ENCODE measurements at places on chromosomes 1 and 21.

- DNase-seq = no peak
These were observed 147.4 kb upstream of the USP24 start for GRCh38 chr1:55362558-55362957.

DNA sequence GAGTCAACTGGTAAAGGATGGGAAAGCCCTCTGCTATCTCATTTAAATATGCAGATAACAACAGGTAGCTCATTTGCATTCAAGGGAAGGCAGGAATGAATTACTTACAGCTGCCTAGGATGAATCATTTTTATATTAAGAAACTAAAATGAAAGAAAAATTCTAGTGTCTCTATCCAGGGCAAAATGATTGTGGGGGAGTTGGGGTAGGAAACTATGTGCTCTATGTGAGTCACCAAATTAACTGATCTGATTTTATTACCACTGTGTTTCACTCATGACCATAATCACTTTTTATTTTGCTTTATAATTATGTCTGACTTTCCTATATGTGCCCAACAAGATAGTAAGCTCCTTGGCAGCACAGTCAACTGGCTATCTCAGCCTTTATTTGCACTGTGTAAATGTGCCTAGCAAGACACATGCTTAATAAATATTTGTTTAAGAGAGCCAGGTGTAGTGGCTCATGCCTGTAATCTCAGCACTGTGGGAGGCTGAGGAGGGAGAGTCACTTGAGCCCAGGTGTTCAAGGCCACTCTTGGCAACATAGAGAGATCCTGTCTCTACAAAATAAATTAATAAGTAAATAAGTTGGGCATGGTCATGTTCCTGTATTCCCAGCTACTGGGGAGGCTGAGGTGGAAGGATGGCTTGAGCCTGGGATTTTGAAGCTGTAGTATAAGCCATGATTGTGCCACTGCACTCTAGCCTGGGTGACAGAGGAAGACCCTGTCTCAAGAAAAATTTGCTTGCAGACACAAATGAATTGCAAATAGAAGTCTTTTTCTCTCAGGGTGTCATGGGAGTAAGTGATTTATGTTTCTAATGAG is 84.1 kb downstream of the SPAG17 start:
- DNase-seq = no peak

DNA sequence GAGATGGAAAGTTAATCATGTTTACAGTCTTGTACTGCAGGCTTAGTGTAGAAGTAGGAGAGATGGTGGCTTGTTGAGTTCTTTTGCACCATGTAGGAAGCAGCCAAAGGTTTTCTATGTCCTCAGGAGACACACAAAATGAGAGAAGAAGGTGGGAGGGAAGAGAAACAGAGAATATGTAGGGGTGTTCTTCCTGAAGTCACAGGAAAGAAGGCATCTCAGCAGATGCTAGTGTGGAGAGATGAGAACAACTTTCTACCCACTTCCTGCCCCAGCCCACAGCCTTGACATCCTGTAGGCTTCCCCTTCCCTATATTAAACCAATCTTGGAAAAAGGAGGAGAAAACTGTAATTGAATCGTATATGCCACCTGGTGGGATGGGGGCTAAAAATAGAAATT is 217.0 kb downstream of the S1PR1 start:
- no peak for DNase-seq

- peak; percentile 48 for DNase-seq
These were observed 519 bp downstream of the RERE start for GRCh38 chr1:8816831-8817411.

GRCh38 chr1:54370287-54370989 is 35.8 kb downstream of the SSBP3 start:
- no peak for DNase-seq

DNA sequence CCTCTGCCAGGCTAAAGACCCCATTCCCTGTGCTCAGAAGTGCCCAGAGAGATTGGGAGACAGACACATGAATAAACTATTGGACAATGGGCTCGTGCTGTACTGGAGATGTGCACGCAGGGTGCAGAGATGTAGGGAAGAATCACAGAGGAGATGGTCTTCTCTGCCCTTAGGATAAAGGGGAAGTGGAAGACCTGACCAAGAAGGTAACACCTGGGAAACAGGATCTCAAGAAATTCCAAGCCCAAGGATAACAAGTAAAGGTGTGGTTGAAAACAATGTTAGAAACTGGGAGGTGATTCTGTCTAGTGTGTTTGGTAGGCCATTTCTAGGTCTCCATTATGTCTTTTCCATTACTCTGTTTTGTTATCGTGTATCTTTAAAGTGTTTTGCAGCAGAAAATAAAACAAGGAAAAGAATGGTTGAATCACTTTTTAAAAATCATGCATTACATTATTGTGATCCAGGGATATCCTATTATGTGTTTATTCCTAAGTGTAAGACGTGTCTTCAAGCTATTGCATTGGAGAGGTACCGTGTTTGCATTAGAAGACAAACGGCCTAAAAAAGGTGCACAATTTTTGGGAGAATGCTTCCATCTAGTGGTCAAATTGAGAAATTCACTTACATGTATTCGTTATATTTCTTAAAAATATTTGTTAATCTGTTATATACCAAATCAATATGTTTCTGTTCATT is 40.8 kb upstream of the KCTD3 start:
- DNase-seq = peak; percentile 23

DNA sequence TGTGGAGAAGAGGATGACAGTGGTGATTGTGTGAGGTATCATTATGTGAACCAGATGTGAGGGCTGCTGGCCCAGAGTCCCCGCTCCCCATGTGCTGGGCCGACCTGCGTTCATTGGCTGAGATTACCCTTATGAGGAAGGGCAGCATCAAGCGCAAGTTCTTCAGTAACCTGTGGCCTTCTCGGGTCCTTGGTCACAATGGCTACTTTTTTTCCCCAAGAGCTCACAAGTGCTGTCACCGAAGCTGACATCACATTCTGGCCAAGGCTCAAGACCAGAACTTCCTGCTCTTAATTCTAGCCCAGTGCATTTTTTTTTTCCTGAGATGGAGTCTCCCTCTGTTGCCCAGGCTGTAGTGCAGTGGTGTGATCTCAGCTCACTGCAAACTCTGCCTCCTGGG is 262.9 kb downstream of the RHOU start:
- no peak for DNase-seq

- no peak for DNase-seq
These were observed 12.9 kb upstream of the NES start for GRCh38 chr1:156689953-156690674.

GRCh38 chr1:243549791-243550190 is 293.9 kb downstream of the SDCCAG8 start:
- DNase-seq = no peak

GRCh38 chr1:185821612-185822385 is 87.6 kb downstream of the HMCN1 start:
- DNase-seq = no peak

GRCh38 chr1:238187575-238187949 is 296.8 kb upstream of the ZP4 start:
- DNase-seq = no peak

DNA sequence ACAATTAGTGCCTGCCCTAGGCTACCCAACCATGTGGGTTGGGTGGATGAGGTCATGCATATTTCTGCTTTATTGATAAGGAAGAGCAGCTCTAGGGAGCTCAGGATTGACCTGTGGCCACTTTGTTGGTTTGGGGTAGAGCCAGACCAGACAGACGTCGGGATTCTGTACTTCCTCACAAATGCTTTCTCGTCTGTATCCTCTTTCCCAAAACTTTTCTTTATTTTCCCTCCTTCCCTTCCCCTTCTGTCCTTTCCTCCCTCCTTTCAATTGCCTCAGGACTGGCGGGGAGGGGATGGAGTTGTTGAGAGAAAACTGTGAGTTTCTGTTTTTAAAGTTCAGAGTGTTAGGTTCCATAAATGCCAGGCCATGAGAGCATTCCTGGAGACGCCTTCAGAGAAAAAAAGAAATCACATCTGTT is 68.0 kb downstream of the UCK2 start:
- no peak for DNase-seq

GRCh38 chr1:30332116-30333094 is 391.0 kb downstream of the MATN1 start:
- no peak for DNase-seq

GRCh38 chr1:50308878-50309277 is 114.4 kb downstream of the DMRTA2 start:
- peak; percentile 11 for DNase-seq

GRCh38 chr21:17257784-17258183 is 255.1 kb upstream of the CXADR start:
- no peak for DNase-seq

- DNase-seq = peak; percentile 69
These were observed 197.9 kb upstream of the SGIP1 start for GRCh38 chr1:66335859-66336640.

DNA sequence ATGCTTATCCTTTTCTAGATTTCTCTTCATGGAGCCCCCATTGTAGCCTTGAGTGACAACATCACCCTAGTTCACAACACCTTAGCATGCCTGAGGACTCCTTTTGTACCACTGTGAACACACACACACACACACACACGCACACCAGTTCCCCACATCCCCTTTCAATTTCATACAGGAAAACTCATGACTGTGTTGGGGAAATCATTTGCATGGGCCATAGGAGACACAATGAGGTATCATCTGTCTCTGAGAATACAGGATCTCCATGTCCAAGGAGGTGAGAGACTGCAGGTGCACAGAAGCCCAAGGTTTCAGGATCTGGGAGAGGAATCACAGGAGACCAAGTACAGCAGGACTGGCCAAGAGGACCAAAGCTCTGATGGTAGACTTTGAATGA is 119.7 kb downstream of the TPTE start:
- DNase-seq = no peak

DNA sequence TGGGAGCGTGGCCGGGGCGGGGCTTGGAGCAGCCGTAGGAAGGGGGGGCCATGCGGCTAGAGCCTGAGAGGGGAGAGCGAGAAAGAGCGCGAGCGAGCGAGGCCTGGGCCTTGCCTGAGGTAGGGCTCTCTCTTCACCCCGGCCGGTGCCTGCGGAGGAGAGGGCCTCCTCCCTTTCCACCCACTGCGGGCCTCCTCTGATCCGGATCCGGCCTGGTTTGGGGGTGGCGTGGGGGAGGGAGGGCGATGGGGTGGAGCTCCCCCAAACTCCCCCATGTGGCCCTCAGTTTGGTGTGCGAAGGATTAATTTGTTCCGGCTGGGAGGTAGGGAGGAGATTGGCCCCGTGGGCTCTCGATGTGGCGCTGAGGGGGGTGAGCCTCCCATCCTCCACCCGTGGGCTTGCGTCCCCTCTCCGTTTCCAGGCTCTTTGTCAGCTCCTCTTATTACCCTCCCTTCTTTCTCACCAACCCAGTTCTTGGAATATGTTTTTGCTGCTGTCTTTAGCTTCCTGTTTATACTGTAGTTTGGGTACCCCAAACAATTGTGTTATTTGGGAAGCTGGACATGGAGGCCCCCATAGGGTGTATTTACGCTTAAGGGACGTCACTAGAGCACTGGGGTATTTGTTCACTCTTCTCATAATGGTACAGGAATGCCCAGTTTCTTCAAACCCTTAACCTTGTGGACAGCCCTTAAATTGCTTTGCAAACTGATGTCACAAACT is 685 bp downstream of the UBAP2L start:
- peak; percentile 45 for DNase-seq

DNA sequence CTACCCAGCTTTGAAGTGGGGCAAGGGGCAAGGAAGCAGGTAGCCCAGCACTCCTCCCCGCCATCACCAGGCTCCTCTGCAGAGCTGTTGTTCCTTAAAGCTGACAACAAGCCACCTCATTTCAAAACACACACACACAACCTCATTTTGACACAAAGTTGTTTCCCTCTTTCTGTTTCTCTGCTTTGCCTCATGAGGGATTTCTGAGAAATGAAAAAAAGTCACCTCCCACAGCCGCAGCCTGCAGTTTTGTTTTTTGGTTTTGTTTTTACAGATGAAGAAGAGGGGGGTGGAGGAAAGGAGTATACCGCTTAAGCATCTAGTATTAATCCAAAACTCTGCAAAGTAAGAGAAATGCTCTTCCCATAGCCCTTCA is 12.1 kb downstream of the MCL1 start:
- no peak for DNase-seq

DNA sequence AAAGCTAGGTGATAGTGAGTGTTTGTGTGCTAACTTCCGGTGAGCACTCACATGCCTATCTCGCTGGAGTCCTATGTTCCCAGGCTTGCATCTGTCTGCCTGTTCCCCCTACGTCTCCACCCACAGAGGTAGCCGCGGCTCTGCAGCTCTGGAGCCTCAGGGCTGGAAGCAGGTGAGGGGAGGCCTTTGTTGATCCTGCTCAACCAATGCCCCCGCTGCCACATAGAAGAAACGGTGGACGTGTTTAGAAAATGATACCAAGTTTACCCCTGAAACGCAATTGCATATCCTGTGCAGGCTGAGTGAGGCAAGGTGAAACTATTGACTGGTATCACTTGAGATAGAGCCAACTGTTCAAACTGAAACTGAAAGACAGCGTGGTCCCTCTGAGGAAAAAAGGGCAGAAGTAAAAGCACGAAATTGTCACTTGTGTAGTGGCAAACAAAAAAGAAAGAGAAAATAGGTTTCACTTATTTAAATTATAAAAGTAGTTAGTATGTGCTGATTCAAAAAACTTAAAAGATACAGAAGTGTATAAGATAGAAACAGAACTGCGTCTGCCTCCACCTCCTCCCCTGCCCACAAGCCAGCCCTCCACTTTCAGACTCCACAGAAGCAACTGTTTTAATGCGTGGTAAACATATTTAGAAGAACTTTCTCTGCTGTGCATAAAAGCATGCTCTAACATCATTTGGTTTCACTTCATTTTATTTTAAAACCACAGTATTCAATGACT is 38.6 kb upstream of the ETS2 start:
- DNase-seq = no peak

DNA sequence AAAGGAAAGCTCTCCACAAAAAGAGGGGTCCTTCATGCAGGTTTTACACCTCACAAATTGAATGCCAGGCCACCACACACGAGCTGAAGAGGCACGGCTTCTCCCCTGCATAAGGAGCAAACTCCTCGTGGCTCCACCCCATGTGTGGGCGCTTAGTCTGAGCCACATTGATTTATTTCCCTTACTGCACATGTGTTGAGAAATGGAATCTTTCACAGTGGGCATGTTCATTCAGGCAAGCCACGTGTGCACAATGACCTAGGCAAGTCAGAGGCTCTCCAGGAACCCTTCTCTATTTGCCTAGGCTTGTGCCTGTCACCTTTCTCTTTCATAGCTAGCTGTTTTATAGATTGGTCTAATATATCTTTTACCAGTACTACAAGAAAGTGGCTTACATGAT is 120.5 kb downstream of the LTN1 start:
- no peak for DNase-seq

GRCh38 chr21:35743571-35743970 is 316.8 kb downstream of the SETD4 start:
- no peak for DNase-seq

DNA sequence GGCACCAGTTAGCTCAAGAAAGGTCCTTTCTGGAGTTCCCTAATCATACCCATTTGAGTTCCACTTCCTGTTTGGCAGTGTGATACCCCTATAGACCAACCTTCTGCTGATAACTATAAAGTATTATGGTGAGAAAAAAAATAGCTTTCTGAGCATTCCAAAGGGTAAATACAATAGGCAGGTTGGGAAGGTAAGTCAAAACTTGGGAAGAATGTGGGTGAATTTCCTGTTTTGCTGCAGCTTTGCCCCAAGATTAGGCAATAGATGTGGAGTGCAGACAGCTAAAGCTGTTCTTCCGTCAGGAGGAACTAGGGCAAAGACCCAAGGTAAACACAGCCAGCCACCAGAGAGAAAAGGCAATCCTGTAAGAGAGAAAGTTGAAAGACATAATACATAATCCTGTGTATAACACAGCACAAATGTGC is 49.9 kb upstream of the GUCA2A start:
- peak; percentile 2 for DNase-seq

- no peak for DNase-seq
These were observed 148.0 kb upstream of the C1orf174 start for GRCh38 chr1:4048076-4048475.

All from globus pallidus (tissue), 1 donor.